Right atrium auricular region (tissue), 2 donors: ENCODE measurements at places on chromosomes 13 and 19. TPM values are rescaled to one million over a fixed set of nuclear protein-coding genes. Genes with fewer than 3 reads are reported as not detected.

DNA sequence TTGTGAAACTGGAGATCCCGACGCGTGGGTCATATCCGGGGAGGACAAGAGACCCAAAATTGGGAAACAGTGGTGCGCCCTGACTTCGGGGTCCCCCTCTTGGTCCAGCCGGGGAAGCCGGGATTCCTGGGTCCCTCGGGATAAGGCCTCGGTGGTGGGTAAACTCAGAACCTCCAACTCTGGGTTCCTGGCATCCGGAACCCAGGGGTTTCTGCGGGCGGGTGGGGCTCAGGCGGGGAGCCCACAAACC is 688 bp downstream of the ZFP36 start:
- H3K36me3 ChIP-seq: peaks cover 25% of the 10 kb centered on the region
- no peaks in the 10 kb centered on the region for H3K4me1 ChIP-seq
- DNase-seq: peak; percentile 68
- H3K27ac ChIP-seq: peak overlapping the region; percentile 100

DNA sequence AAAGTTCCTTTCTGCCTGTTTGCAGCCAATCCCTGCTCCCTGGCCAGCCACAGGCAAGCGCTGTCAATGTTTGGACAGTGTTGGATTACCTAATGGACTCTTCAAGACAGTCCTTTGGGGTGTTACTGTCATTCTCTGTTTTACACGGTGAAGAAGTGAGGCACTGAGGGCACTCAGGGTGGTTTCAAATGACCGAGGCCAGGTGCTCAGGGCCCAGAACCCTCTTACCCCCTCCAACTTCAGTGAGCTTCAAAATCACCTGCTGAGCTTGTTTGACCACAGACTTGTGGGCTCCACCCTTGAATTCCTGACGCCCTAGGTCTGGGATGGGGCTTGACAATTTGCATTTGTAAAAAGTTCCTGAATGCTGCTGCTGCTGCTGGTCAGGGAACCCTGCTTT is 97.9 kb downstream of the GGACT start:
- H3K4me3 ChIP-seq: no peak overlapping the region
- H3K27ac ChIP-seq: no peak overlapping the region
- no peak for DNase-seq
- no peaks in the 10 kb centered on the region for H3K4me1 ChIP-seq

DNA sequence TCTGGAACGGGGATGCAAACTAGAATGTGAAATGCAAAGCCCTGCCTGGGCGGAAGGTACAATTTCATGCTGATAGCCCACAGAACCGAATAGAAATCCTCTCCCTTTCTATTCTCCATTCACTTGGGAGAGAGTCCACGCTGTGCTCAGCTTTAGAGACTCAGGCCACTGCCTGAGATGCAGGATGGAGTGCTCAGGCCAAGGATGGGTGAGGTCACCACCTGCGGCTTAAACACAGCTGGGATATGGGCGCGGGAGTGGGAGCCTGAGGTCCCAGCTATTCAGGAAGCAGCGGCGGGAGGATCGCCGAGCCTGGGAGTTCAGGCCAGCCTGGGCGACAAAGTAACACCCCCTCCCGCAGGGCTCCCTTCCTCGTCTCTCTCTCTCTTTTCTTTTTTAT is 446 bp upstream of the ZNF83 start:
- peak; percentile 59 for DNase-seq
- H3K36me3 ChIP-seq: no peaks in the 10 kb centered on the region
- H3K27ac ChIP-seq: peak overlapping the region; percentile 79
- H3K27me3 ChIP-seq: no peaks in the 10 kb centered on the region
- H3K4me1 ChIP-seq: peaks cover 16% of the 10 kb centered on the region

DNA sequence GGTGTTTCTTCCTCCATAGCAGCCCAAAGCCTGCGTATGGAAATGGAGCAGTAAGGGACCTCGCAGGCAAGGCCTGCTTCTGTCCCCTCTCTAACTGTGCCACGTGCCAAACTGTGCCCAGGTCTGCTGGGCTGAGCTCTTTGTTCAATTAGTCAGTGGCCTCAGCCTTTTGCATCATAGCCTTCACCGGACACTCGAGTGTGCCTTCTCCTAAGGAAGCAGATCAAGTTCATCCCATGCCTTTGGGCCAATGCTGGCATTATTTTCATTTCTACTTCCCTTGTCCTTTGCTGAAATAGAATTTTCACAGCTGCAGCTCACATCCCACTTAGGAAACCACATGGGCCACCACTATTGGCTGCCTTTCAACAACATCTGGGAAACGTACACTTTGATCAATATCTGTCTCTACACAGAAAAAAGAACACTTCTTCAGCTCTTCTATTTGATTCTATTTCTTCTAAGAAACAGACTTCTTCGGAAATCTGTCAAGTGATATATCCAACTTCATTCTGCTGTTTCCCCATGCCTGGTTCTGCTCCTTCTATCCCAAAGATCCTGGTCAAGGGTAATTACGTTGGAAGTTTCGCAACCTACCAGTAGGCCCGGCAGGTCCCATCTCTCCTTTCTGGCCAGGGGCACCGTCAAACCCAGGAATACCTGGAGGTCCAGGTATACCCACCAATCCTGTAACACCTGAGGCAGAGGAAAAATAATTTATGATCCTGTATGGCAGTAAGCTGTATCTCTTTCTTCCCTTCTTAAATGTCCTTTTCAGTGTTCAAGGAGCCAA is 143.9 kb downstream of the COL4A1 start:
- no peak overlapping the region for H3K4me3 ChIP-seq
- H3K27me3 ChIP-seq: no peaks in the 10 kb centered on the region
- no peak overlapping the region for H3K27ac ChIP-seq
- DNase-seq: no peak
- peaks cover 97% of the 10 kb centered on the region for H3K36me3 ChIP-seq

GRCh38 chr13:86757236-86757978 is 913.8 kb upstream of the SLITRK5 start:
- no peak for DNase-seq
- H3K27me3 ChIP-seq: no peaks in the 10 kb centered on the region
- H3K4me3 ChIP-seq: no peak overlapping the region
- no peaks in the 10 kb centered on the region for H3K4me1 ChIP-seq
- H3K36me3 ChIP-seq: no peaks in the 10 kb centered on the region

DNA sequence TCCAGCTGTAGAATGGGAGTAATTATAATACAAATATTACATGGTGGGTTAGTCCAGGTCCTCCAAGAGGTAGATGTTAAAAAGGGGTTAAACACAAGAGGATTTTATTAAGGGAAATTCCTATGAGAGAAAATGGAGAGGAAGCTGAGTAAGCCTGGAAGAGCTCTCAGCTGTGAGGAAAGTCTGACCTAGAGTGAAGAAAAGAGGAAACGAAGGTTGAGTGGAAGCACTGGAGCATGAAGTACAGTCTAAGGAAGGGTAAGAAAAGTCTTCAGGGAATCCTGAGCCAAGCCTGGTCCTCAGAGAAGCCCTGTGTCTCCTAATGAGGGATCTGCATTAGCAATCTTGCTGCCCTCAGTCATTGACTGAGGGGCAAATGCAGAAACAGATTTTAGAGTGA is 506.2 kb downstream of the GPC5 start:
- DNase-seq: no peak
- H3K27me3 ChIP-seq: no peaks in the 10 kb centered on the region
- H3K4me1 ChIP-seq: no peaks in the 10 kb centered on the region
- no peak overlapping the region for H3K27ac ChIP-seq

- DNase-seq: no peak
- peaks cover under 1% of the 10 kb centered on the region for H3K27me3 ChIP-seq
- no peak overlapping the region for H3K4me3 ChIP-seq
- no peaks in the 10 kb centered on the region for H3K36me3 ChIP-seq
- H3K4me1 ChIP-seq: no peaks in the 10 kb centered on the region
Measured at GRCh38 chr13:91132786-91133185, 214.7 kb upstream of the MIR17HG start.

DNA sequence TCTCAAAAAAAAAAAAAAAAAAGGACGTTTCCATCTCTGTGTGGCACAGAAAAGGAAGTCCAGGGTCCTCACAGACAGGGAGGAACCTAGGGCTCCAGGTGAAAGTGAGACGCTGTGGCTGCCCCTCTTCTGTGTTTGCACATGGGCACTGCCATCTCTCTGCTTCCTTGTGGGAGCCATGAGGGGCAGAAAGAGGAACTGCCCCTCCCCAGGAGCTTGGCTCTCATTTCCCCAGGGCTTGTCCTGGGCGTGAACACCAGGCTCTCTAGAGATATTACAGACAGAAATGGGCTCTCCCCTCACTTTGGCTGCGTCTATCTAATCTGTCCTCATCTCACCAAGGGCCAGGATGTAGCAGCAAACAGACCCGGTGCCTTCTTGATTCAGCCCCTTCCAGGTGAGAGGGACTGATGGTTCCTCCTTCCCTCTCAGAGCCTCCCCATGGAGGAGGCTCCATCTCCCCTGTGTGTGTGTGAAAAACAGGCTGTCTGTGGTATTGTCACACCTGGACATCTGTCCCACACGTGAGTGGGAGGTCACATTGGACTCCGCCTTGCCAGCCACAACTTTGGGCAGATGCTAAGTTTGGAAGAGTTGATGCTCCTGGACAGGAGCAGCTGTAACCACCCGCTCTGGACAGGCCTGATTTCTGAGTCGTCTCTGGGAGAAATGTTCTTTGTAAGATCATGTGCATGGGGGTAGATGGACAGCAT is 840 bp upstream of the LILRA4 start:
- DNase-seq: no peak
- H3K4me1 ChIP-seq: no peaks in the 10 kb centered on the region
- H3K27me3 ChIP-seq: no peaks in the 10 kb centered on the region
- no peak overlapping the region for H3K27ac ChIP-seq

GRCh38 chr19:49271080-49271753 is 53.8 kb downstream of the SLC6A16 start:
- no peaks in the 10 kb centered on the region for H3K36me3 ChIP-seq
- no peak for DNase-seq
- H3K4me1 ChIP-seq: no peaks in the 10 kb centered on the region
- no peaks in the 10 kb centered on the region for H3K27me3 ChIP-seq
- no peak overlapping the region for H3K4me3 ChIP-seq
- no peak overlapping the region for H3K27ac ChIP-seq

GRCh38 chr19:11494634-11495285 is 10.9 kb downstream of the ZNF653 start:
- no peaks in the 10 kb centered on the region for H3K27me3 ChIP-seq
- no peak for DNase-seq
- no peak overlapping the region for H3K4me3 ChIP-seq
- H3K4me1 ChIP-seq: no peaks in the 10 kb centered on the region
- H3K27ac ChIP-seq: no peak overlapping the region

- peak; percentile 95 for DNase-seq
- peak within 1 kb of the TSS; percentile 91 for H3K27ac ChIP-seq
- no peaks in the 10 kb centered on the region for H3K4me1 ChIP-seq
- H3K4me3 ChIP-seq: peak within 1 kb of the TSS; percentile 55
Measured at GRCh38 chr19:17305517-17306284, at the start of gene MRPL34. Gene MRPL34 (plus strand): TSS chr19:17305872. CDS start chr19:17305893, 21 bp downstream.

DNA sequence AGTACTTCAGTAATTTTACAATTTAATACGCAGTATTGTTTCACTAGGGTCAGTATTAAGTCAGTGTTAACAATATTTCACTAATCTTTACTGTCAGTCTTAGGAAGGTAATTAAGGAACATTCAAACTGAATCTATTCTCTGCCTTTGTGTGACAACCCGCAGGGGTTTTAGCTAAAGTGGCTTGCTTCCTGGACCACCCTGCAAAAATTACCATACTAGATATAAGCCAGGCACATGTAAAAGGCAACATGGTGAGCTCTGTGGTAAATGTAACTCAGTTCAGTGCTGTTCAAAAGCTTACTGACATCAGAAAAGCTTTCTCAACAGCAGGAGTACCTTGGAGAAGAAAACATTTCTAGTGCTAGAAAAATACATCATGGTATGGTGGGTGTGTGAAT is 116.7 kb downstream of the FREM2 start:
- no peak overlapping the region for H3K27ac ChIP-seq
- no peak overlapping the region for H3K4me3 ChIP-seq
- no peaks in the 10 kb centered on the region for H3K4me1 ChIP-seq
- DNase-seq: no peak
- no peaks in the 10 kb centered on the region for H3K27me3 ChIP-seq
- H3K36me3 ChIP-seq: no peaks in the 10 kb centered on the region

DNA sequence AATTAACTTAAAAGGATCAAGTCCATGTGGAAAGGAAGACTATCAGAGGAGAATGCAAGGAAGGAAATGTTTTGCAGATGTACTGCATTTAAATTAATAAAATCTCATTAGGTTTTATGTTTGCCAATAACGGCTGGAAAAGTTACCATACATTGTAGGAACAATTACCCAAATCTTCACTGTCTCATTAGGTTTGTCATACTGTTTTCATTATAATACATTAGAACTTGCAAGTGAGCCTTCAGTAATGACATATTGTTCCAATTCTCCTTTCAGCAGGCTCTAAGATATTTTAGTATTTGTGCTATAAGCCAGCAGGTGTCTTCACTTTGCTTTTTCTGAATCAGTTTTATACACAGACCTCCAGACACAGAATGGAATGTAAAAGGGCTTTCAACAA is 661.6 kb upstream of the KLHL1 start:
- H3K4me3 ChIP-seq: no peak overlapping the region
- H3K27ac ChIP-seq: no peak overlapping the region
- no peak for DNase-seq
- H3K4me1 ChIP-seq: no peaks in the 10 kb centered on the region
- H3K36me3 ChIP-seq: no peaks in the 10 kb centered on the region

DNA sequence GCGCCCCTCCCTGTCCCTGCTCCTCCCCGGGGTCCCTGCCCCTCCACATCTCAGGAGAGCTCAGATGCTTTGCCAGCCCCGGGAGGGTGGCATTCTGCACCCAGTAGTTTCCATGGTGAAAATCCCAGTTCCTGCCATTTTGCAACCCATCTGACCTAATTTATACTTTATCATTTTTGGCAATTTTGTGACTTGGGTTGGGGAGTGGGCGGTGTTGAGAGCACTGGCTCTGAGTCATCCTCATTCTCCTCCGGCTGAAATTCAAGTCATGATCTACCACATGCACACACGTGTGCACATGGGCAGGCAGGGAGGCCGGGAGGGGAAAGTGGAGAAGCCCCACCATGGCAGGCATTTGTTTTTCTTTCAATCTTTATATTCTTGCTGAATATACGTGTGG is 208.6 kb downstream of the URI1 start:
- H3K27ac ChIP-seq: no peak overlapping the region
- H3K4me3 ChIP-seq: no peak overlapping the region
- DNase-seq: no peak
- no peaks in the 10 kb centered on the region for H3K27me3 ChIP-seq

GRCh38 chr19:8635422-8635821 is 5.0 kb downstream of the NFILZ start:
- H3K4me3 ChIP-seq: no peak overlapping the region
- H3K36me3 ChIP-seq: no peaks in the 10 kb centered on the region
- H3K27me3 ChIP-seq: no peaks in the 10 kb centered on the region
- no peak for DNase-seq

The CYP2A7 gene
- total RNA-seq: not detected

The ZNF723 gene
- total RNA-seq: not detected

The SPRED3 gene
- 0.56 TPM for total RNA-seq

The IL17D gene
- 2.5 TPM for total RNA-seq

The CCDC194 gene
- total RNA-seq: not detected

The PLIN4 gene
- total RNA-seq: 156 TPM

The MAMSTR gene
- 0.70 TPM for total RNA-seq

The SOX21 gene
- total RNA-seq: not detected

The ATXN8OS gene
- total RNA-seq: not detected
